ENCODE measurements at places on chromosomes 12 and 14. TPM values are rescaled to one million over a fixed set of nuclear protein-coding genes. Genes with fewer than 3 reads are reported as not detected.

The RHOF gene
- 8.9 TPM for polyA plus RNA-seq

The KRT83 gene
- not detected for polyA plus RNA-seq

The KCNC2 gene
- polyA plus RNA-seq, result 0.44 TPM

The HOTAIR gene
- 2.9 TPM for polyA plus RNA-seq

The OLR1 gene
- polyA plus RNA-seq, result 1.4 TPM

The TMEM106C gene
- polyA plus RNA-seq, result 131 TPM

The PTCSC3 gene
- 1.1 TPM for polyA plus RNA-seq

The SUSD6 gene
- polyA plus RNA-seq, result 20.3 TPM

The PLD4 gene
- 3.2 TPM for polyA plus RNA-seq

The TTC9 gene
- 3.1 TPM for polyA plus RNA-seq

The SLC41A2 gene
- 4.6 TPM for polyA plus RNA-seq

The LAG3 gene
- 0.90 TPM for polyA plus RNA-seq

The TAS2R43 gene
- not detected for polyA plus RNA-seq

The BICDL1 gene
- polyA plus RNA-seq, result 34.3 TPM

The SIX4 gene
- polyA plus RNA-seq, result 6.9 TPM

The EFCAB11 gene
- 21.7 TPM for polyA plus RNA-seq

The DPPA3 gene
- polyA plus RNA-seq, result not detected

The DBX2 gene
- polyA plus RNA-seq, result 0.08 TPM

The MYF6 gene
- polyA plus RNA-seq, result 0.18 TPM

The CLEC1B gene
- polyA plus RNA-seq, result 1.3 TPM
